Karpas-422 (cell line): ENCODE measurements at places on chromosomes 7 and 10. TPM values are rescaled to one million over a fixed set of nuclear protein-coding genes. Genes with fewer than 3 reads are reported as not detected.

Gene IQCE
- total RNA-seq: 0.93 and 1.1 TPM in 2 replicates

Gene PFKP
- total RNA-seq: 91.3 and 196 TPM in 2 replicates

Gene JCAD
- total RNA-seq: not detected in 2 replicates

Gene CHCHD2
- total RNA-seq: 405 and 471 TPM in 2 replicates

Gene ACTL6B
- not detected in 2 replicates for total RNA-seq

Gene UPF2
- total RNA-seq: 19.1 and 23.4 TPM in 2 replicates

Gene CUZD1
- total RNA-seq: 1.1 and 1.2 TPM in 2 replicates

Gene OPN1SW
- total RNA-seq: not detected in 2 replicates

Gene TRPV6
- 0.07 TPM in 1 of 2 replicates, not detected in the other for total RNA-seq

Gene SCART1
- total RNA-seq: 6.9 and 7.0 TPM in 2 replicates

Gene CNTNAP2
- total RNA-seq: not detected in 2 replicates

Gene PALS2
- total RNA-seq: 6.3 and 6.9 TPM in 2 replicates
